AML-193 (cell line): ENCODE measurements at places on chromosomes 6 and 20.

DNA sequence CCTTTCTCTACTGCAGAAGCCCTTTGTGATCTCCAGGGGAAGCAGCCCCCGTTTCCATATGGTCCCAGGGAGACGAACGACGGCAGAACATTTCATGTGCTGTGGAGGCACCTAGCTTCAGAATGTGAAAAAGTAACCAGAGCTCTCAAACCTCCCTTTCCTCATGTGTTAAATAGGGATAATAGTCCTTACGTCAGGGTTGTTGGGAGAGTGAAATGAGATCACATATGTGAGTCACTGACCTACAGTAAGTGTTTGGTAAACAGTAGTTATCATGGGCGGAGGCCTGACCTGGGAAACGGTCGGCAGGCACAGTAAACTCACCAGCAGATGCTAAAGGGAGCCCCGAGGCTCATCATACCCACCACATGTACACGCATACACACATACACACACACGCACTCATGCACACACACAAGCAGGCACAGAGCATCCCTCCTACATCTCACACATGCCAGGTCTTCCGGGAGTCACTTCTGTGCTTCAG is 89.7 kb downstream of the LY86 start:
- DNase-seq: no peak

GRCh38 chr6:11042025-11042749 is 1.9 kb downstream of the ELOVL2 start:
- no peak for DNase-seq

DNA sequence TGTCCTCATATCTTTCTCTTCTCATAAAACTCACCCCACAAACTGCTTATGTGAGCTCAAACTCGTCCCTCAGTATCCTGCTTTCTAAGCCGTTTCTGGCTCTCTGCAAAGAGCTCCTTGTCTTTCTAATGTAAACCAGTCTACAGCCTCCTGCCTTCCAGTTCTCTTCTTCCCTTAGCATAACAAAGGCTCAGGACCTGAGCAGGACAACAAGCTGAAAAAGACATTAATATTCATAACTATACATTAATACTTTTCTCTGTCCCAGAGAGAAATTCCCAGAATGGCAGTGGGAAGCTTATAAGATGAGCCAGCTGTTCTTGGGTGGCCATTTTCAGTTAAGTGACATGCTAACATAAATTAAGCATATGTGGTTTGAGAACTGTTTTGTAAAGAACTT is 207.0 kb upstream of the TCF21 start:
- DNase-seq: no peak

GRCh38 chr6:37845026-37845911 is 25.7 kb downstream of the ZFAND3 start:
- no peak for DNase-seq

- no peak for DNase-seq
These were observed 40.4 kb downstream of the ZBTB46 start for GRCh38 chr20:63790572-63791168.

- no peak for DNase-seq
These were observed 131.6 kb downstream of the KIF16B start for GRCh38 chr20:16441546-16442164.

DNA sequence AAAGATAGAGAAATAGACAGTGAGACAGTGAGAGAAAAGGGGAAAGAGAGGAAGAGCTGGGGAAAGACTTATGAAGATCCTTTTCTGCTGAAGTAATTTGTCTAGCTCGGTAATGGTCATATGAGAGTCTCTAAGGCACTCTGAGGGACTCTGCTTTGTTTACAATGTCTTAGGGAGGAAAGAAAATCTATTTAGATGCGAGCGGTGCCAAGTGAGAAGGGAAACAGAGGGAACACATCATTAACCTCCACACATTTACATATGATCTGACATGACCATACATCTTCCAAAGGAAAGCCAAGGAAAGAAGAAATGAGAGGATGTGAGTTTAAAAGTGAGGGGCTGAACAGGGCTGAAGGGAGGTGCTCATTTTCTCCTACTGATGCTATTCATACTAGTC is 862.3 kb upstream of the CITED2 start:
- DNase-seq: no peak

- no peak for DNase-seq
These were observed 439 bp upstream of the F13A1 start for GRCh38 chr6:6320901-6321300.

DNA sequence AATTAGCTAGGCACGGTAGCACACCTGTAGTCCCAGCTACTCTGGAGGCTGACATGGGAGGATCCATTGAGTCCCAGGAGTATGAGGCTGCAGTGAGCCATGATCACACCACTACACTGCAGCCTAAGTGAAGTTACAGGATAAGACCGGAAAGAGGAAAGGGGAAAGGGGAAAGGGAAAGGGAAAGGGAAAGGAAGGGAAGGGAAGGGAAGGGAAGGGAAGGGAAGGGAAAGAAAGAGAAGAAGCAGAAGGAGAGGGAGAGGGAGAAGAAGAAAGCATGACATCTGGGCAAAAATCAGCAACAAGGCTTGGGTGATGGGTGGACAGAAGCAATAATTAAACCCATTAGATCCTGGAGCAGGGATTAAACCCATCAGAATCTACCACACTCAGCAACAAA is 101.7 kb upstream of the RAB32 start:
- no peak for DNase-seq

- no peak for DNase-seq
These were observed 169.3 kb downstream of the TSHZ2 start for GRCh38 chr20:53141201-53142050.

GRCh38 chr20:51597389-51598231 is 55.1 kb upstream of the NFATC2 start:
- DNase-seq: no peak

DNA sequence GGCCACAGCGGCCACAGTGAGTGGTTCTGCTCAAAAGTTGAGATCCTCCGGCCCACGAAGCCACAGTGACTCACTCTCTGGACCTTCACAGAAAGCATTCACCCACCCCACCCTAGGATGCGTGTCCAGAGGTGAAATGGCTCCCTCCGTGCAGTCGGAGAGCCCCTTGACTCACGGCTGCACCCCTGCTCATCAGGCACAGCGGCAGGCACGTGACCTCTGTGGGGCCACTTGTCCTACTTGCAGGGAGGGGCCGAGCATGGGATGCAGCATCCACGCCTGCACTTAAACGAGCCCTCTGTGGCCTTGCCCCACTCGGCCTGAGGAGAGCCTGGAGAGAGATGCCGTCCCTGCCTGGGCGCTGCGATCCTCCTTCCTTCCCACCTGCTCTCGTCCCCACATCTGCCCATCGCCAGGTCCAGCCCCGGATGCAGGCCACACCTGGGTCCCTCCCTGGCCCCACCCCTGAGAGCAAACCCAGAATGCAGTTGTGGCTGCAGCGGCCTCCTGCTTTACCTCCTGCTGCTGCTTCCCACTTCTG is 28.7 kb downstream of the NTSR1 start:
- no peak for DNase-seq

DNA sequence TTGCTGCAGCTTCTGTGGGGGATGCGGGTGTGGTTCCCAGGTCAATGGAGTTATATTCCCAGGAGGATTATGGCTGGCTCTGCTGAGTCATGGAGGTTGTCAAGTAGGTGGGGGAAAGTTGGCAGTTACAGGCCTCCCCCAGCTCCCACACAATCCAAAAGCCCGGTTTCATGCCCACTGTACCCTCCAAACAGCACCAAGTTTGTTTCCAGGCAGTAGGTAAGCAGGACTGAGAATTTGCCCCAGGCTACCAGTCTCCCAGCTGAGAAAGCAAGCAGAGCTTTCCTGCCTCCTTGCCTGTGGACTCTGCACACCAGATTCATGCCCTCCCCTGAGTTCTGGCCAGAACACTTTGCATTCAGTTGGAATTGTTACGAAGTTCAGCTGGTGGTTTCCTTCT is 578.2 kb downstream of the MEI4 start:
- DNase-seq: no peak

GRCh38 chr20:6866741-6867140 is 99.3 kb downstream of the BMP2 start:
- no peak for DNase-seq
